ENCODE measurements at places on chromosomes 3 and 15. TPM values are rescaled to one million over a fixed set of nuclear protein-coding genes. Genes with fewer than 3 reads are reported as not detected.

- no peak for DNase-seq
These were observed 57.1 kb downstream of the CALML4 start for GRCh38 chr15:68148039-68148438.

DNA sequence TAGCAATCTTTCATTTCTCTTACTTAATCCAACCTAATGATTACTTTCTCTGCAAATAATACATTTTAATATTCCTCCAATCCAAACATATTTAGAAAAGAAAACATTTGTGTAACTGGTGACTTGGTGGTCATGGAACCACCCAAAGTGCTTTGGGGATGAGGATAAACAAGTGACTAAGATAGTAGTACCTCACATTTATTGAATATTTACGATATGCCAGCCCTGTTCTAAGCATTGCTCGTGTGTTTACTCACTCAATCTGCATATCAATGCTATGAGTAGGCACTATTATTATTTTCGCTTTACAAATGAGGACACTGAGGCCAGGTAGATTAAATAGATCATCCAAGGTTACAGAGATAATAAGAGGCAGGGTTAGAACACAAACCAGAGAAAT is 189.5 kb downstream of the SHOX2 start:
- no peak for DNase-seq

DNA sequence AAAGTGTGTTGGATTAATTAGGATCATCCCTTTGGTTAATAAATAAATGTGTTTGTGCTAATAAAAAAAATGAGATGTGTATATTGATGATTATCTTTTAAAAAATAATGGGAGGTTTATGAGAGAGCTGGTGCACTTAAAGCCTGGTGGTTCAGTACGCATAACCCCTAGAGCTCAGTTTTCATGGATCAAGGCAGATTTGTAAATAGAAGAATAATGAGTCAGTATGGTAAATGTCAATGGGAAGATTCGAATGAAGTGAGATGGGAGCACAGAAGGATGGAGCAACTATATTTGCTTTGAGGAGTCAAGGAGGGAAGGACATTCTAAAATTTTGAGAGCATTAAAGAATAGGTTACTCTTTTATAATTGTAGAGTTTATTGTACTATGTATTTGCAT is 35.4 kb downstream of the AKAP13 start:
- DNase-seq = no peak

DNA sequence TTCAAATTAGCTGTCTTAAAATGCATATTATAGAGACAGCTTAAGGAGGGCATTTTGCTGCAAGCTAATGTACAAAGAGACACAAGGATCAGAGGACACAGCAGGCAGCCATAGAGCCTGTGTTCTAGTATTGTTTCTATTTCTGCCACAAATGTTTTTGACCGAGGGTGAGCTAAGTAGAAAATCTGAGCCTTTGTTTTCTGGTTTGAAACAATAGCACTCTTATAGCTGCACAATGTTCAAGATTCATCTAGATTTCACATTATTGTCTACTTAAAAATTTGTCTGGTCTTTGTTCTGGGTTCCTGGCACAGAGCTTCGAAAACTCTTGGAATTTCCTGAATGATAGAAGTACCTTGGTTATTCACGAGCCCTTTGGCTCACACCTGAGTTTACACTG is 40.0 kb upstream of the TUSC7 start:
- no peak for DNase-seq

The NEO1 gene
- total RNA-seq = 97.5 TPM

DNA sequence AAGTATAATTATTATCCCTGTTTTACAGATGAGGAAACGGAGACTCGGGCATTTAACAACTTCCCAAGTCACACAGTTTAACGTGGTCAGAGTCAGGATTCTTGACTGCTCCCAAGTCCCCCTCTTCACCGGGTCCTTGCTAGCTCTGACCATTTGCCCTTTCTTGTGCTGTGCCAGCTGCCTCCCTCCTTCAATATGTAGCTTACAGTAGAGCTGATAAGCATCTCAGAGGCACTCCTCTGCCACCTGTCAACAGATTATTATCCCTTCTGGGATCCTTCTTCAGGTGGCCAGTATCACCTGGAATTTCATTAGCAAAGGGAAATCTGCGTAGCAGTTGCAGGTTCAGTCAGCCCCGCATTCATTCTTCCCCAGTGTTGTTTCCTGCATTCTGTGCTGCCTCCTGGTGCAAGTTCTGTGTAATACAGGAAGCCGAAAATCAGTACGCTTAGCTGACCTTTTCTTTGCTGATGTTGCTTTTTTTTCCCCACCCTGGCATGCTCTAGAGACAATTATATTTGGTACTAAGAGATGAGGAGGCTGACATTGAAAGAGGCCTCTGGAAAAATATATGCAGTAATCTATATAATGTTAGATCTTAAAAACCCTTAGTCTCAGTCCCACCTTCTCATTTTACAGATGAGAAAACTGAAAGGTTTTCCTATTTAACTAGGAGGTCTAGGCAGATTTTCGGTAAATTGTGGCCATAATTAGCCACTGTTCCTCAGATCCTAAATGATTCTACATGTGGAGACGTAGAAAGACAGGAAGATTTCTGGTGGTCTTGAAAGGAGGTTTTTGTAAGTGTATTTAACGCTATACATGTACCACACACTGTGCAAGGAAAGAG is 24.8 kb downstream of the TMOD2 start:
- DNase-seq = no peak

The CLDND1 gene
- total RNA-seq = 263 TPM

The FSD2 gene
- total RNA-seq = not detected

DNA sequence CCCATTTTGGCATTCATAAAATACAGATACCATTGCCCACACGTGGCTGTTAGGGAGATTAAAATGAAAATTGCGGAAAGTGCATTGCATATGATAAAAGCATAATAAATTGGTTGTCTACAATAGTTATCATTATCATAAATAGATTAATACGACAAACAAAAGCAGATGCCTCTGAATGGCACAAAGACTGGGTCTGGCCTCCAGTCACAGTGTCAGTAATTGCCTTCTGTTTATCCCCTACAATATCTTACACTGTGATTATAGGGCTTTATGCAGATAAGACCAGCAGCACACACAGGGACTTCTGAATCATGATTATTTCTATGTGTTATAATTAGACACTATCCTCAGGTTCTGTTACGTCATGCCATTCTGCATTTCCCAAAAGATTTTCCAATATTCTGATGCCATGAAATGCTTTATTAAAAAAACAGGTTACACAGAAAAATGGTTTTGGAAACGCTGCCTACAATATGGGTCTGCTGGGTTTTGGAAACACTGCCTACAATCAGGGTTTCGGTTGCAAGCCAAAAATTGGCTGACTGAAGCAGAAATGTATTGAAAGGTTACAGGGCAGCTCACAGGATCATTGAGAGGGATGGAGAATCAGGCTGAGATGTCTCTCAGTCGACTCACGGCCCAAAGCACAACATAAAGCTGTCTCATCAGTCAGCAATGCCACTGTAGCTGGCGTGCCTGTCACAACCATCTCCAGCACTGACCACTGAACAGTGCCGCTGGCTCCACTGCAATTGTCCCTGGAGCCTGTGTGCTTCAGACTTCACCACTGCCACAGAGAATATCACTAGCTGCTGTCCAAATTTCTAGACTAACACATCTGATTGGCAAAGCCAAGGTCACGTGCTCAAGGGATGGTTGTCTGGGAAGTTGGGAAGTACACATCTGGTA is 248.1 kb downstream of the ERC2 start:
- DNase-seq = no peak
